ENCODE measurements at places on chromosomes 6 and 20.

- no peak for DNase-seq
Measured at GRCh38 chr20:21344206-21344900, 41.2 kb downstream of the XRN2 start.

- no peak for DNase-seq
Measured at GRCh38 chr6:112842330-112842685, 495.2 kb downstream of the RFPL4B start.

DNA sequence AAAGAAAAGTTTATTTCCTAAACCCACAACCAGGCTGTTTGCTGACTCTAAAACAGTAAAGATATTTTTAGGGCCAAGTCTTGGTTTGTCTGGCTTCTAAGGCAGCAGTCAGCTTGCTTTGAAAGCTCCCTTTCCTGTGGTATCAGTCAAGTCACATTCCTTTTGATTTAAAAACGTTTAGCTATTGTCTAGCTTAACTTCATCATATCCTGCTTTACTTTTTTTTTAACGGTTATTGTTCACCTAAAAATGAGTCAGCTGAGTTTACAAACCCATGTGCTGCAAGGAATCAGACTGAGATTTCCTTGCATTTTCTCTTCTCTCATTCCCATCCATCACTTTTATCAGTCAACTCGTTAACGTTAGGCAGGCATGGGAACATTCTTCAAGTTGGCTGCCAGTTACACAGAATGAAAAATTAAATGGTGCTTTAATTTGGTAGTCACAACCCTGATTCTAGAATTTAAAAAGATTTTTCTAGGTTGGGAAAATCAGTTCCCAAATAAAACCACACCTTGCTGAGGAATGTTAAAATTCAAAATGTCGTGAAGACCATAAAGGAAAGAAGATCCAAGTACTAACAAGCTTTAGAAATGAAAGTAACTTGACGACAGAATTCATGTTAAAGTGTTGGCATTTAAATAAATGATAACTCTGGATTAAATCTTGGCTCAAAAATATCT, 45.9 kb downstream of the ELOVL5 start:
- DNase-seq, result no peak

- no peak for DNase-seq
Measured at GRCh38 chr6:11206576-11206975, 25.9 kb downstream of the NEDD9 start.

DNA sequence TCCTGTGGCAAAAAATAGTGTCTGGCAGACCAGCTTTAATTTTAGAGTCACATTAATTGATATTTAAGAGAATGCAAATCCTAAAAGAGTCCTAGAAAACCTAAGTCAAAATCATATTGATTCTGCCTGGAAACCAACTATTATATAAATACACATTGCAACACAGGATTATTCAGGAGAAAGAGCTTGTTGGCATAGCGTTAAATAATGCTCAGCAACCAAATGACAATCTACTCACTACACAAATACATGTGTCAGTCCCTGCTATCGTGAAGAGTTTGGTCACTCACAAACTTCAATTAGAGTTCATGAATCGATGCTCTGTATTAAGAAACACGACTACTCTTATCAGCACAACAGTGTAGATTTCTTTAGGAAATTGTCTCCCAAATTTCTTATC, 54.2 kb downstream of the CGA start:
- no peak for DNase-seq

GRCh38 chr6:145863366-145863765, 48.8 kb upstream of the FBXO30 start:
- DNase-seq, result no peak

DNA sequence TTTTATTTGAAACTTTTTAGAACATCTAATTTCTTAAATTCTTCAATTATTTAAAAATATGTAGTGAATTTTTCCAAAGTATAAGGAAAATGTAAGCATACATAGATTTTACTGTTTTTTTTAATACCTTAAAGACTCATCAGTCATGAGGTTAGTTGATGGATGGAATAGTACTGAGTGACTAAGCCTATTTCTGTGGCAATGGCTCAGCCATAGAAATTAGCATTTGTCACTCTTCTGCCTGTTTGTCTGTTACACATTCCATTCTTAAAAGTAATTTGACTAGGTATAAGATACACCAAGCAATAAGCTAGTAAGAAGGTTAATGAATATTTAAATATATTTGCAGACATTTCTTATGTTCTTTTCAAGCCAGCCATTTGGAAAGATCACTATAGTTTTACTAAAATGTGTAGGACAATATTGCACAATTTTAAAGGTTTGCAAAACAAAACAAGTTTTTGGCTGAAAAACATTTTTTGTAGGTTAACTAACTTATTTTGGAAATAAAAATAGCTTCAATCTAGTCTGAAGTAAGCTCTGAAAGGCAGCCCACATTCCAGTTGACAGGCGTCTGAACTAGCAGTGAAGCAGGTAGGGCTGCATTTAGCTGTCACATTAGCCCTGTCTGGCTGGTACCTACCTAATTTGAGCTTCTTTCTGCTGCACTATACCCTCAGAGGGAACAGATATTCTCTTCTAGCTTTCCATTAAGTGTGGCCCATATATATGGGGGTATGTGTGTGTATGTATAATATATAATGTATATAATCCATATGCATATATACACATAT, 385.7 kb downstream of the GRIK2 start:
- DNase-seq, result no peak

DNA sequence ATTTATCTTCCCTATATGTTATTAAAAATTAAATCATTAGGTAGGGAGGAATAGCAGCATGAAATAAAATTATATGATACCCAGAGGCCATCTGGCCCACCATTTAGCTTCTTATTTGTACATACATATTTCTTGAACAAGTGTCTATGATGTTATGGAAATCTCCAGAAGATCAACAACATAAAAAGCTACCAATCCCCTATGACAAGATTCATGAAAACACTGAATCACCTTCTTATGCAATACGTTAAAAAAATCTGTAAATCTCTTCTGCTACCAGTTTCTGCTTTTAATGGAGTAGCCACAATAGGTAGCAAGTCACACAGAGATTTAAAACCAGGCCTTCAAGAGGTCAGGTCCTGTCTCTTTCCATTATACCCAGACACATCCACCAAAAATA, 125.8 kb upstream of the ENPP5 start:
- DNase-seq, result no peak

GRCh38 chr6:116159782-116160524, 34.0 kb upstream of the COL10A1 start:
- DNase-seq, result no peak

DNA sequence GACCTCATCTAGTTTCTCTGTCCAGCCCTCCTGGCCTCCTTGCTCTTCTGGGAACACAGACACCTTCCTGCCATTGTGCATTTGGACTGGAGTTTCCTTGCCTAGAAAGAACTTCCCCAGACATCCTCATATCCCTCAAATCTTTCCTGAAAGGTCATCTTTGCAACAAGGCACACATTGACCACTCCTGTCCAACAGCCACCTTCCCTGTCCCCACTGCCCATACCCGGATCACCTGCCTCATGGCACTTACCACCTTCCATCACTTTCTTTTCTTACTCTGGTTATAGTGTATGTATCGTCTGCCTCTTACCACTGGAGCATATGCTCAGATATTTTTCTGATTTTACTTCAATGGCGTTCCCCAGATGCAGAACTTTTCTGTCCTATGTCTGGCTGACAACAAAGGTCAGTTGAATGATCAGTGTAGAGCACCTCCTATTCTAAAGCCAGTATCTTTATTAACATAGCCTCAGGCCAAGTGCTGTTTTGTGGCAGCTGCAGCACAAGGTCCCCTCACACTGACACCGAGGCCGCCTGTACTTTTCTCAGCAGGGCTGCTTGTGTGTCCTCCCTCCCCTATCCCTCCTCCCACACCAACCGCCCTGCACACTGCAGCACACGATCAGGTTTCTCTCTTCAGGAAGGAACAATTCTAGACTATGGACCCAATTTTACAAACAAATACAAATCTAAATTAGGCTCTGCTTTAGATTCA, 4.1 kb downstream of the HLA-C start:
- DNase-seq, result no peak

GRCh38 chr6:22958677-22959076, 389.3 kb downstream of the HDGFL1 start:
- DNase-seq, result no peak

- no peak for DNase-seq
Measured at GRCh38 chr6:159080217-159080976, 35.6 kb upstream of the TAGAP start.

- DNase-seq, result no peak
Measured at GRCh38 chr6:41719436-41720261, 15.8 kb downstream of the TFEB start.

GRCh38 chr6:139013185-139013800, 15.3 kb upstream of the ABRACL start:
- DNase-seq, result no peak

- no peak for DNase-seq
Measured at GRCh38 chr20:58208944-58209343, 19.5 kb downstream of the ANKRD60 start.

GRCh38 chr6:46044881-46045617, 29.4 kb upstream of the CLIC5 start:
- DNase-seq, result no peak

DNA sequence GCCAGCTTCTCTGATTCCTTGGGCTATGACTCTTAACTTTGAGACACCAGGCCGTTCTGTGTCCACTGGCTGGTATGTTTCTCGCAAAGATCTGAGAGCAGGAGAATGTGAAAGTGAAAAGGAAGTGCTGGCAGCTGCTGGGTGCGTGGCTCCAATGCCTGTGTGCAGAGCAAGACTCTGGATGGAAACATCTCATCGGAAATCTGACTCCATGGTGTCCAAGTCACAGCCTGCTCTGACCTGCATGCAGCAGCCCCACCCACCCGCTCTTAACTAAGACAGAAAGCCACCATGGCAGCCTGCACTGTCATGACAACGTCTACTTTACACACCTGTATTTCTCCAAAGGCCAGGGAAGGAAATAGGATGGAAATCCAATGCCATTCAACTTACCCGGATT, 66.3 kb upstream of the MPC1 start:
- no peak for DNase-seq

DNA sequence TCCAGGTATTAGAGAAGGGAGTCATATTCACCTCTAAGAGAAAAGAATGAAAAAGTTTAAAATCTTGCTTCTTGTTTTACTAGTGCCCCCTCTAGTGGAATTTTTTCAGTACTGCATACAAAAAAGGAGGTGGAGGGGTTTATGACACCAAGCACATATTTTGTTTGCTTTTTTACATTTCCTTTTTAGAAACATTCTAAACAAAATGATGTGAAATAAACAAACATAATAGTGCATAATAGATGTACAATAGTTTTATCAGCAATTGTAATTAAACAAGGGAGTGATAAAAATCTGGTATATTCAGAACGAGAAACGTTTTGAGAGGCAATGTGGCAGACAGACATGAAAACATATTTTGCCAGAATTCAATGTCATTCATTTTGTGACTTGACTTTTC, 111.0 kb upstream of the TFAP2D start:
- no peak for DNase-seq

DNA sequence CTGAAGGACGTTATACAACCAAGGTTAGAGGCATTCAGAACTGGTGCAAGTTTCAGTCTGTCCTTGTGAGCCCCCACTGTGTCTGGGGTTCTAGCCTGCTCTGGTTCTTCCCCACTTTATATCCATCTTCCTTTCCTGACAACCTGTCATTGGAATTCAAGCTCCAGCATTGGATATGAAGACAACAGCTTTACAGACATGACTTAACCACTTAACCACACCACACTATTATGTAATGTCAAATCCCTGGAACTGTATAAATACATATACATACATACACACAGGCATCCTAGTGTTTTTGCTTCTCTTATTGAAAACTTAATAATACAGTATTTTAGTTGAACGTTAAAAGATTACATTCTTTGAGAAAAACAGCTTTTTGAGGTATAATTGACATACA, 217.9 kb upstream of the SGK1 start:
- no peak for DNase-seq
